ENCODE measurements at places on chromosomes 6 and 20.

GRCh38 chr20:60339738-60340137 lies 381.5 kb downstream of the CDH26 start:
- DNase-seq: no peak

DNA sequence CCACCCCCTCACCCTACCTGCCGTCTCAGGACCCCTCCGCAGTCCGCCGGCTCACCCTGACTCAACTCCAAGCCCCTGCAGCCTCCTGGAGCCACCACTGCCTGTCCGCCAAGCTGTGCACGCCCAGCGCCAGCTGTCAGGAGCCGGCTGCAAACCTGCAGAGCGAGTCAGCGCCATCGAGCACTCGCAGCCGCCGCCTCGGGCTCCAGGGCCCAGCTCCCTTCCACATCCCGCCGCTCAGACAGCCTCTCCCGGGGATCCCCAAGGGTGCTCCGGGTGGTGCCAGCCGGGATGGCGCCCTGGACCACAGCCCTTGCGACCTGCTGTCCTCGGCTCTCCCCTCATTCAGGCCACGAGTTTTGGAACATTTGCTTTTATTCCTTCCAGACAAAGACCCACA lies 4.3 kb downstream of the TNNC2 start:
- DNase-seq: peak; percentile 56

DNA sequence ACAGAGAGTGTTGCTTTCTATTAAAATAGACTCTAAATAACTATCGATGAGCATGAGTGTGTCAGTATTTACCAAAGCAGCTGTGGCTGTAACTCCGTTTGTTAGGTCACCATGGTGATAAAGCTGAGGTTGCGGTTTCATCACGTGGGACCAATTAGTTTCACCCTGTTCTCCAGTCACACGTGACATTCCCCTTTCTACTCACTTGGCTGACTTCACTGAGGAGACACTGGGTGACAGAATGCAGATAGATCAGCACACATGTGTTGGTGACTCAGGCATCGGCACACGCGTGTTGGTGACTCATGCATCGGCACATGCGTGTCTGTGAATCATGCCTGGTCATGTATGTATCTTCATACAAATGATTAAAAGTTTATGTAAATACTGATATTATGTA lies 285.4 kb downstream of the THBS2 start:
- peak; percentile 95 for DNase-seq

DNA sequence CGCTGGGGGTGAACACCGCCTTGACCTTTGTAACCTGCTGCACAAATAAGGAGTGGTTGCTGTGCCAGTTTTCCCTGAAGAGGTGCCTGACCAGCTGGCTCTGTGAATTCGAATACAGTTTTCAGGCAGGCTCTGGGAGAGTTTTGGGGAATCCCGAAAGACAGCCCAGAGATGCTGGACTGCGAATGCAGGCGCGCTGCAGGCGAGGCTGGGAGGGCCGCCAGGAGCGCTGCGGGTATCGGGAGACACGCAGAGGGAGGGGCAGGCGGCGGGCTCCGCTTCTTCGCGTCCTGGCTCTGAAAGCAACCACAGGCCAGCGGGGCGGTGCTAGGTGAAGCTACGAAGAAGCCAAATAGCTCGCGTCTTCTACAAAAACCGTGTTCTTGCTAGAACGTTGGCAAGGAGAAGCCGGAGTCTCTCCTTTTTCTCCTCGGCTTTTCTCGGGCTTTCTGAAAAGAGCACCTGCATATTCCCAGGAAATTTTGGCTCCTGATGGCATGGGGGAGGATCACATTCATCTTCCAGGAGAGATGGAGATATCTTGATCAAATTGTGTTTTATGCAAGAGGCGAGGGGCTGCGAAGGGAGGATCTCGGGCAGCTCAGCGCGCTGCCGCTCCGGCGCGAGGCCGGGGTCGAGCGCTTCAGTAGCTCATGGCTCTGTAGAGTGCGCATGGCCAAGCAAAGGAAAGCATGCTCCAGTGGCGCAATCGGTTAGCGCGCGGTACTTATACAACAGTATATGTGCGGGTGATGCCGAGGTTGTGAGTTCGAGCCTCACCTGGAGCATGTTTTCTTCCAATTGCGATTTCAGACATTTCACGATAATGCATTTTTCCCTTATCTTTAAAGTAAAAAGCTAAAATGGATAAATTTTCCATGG lies 158.1 kb upstream of the ZNF184 start:
- peak; percentile 80 for DNase-seq
